ENCODE measurements at places on chromosomes 6 and 20.

DNA sequence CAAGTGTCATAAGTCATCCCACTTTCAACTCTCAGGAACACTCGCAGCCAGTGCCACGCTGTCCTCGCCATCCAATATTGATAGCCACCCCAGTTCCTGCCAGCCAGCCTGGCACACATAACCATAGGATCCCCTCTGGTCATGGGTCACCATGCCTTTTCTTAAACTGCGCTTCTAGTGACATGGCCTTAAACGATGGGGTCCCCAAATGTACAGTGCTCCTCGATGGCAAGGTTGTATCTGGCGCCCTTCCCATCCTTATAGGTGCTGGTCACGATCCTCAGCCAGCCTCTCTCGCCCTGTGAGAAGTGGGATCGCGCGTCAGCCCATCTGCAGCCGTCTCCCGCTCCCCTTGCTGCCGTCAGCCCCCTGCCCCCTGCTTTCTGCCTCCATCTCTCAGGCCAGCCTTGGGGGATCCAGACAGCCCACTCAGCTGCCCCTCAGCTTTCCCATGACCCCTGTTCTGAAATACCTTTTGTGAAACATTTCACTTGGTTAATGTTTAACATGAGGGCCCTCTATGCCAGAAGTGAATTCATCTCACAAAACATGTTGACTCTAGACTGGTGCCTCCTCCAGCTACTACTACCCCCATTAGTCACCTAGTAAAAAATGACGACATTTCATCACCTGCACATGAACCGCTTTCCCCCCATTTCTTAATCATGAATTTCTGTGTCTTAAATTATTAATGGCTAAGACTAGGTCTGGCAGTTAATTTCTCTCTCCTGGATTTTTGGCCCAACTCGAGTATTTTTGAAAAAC, 11.4 kb downstream of the CTSZ start:
- no peak for DNase-seq

DNA sequence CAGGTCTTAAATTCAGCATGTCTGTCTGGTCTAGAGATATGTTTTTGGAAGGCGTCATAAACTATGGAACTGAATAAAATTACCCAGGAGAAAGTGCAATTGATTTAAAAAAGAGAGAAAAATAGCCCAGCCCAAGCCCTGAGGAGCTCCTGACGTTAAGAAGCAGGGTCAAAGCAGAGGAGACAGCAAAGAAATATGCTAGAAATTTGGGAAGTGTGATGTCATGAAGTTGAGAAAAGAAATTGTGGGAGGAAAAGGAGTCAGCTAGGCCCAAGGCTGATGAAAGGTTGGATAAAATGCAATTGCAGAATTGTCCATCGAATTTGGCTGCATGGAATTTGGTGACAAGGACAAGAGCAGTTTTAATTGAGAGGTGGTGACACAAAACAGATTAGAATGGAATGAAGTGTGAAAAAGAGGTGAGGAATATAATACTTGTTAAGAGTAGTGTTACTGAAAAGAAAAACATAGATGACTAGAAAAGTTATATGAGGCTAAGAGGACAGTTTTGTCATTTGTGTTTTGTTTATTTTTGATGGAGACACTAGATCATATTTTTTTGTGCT, 381.6 kb downstream of the LAMA2 start:
- DNase-seq = no peak

DNA sequence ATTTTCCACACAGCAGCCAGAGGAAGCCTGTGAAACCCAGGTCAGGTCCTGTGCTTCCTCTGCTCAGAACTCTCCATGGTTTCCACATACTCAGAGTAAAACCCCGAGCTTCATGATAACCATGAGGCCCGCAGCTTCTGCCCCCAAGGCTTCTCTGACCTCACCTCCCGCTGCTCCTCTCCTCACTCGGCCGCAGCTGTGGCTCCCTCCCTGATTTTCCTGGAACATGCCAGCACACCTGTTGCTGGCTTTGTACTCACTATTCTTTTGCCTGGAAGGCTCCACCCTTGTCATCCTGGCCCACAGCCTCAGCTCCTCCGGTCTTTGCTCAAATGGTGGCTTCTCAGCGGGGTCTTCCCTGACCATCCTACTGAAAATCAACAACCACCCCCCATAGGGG, 341.7 kb downstream of the PREX1 start:
- DNase-seq = no peak

DNA sequence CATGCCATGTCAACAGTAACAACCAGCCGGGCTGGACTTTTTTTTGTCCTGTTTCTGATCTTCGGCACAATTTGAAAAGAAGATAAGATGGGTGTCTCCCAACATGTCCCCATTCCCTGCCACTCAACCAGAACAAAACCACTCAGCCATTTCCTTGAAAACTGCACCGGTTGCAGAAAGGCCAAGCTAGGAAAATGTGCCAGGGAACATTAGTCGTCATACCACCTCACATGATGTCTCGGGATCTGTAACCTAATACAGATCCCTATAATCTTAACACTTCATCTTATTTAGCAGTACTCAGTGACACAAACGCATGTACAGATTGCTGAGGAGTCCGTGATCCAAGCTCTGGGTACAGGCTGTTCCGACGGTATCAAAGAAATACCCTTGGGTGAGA, 46.5 kb downstream of the ALDH8A1 start:
- DNase-seq = no peak

- no peak for DNase-seq
Observed at GRCh38 chr6:129871221-129871620, 10.1 kb upstream of the TMEM244 start.

GRCh38 chr6:26017632-26017966, 55.0 kb downstream of the TRIM38 start:
- peak; percentile 20 for DNase-seq

DNA sequence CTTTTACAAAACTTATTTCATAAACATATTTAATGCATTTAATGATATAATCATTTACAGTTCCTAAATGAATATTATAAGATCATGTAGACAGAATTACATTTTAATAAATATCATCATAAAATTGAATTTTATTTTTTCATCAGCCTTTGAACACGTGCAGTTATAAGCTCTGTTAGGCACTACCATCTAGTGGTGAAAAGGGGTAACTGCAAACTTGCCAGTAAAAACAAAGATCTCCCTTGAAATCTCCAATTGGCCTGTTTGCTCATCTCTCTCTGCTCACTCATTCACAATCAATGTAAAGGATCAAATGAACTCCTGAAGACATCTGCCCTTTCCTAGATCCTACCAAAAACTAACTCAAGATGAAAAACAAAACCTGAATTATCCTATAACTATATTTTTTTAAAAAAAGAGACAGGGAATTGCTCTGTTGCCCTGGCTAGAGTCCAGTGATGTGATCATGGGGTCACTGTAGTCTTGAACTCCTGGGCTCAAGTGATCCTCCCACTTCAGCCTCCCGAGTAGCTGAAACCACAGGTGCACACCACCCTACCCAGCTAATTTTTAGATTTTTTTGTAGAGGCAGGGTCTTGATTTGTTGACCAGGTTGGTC, 31.7 kb downstream of the SAMHD1 start:
- DNase-seq = peak; percentile 69

DNA sequence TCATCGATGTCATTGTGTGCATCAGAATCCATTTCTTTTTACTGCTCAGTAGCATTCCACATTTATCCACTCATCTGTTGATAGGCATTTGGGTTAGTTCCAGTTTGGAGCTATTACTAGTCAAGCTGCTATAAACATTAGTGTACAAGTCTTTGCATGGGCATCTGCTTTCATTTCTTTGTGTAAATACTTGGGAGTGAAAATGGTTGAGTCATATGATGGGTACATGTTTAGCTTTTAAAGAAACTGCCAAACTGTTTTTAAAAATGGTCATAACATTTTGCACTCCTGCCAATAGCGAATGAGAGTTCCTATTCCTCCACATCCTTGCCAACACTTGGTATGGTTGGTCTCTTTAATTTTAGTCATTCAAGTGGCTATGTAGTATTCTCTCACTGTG, 21.2 kb upstream of the SLC22A2 start:
- no peak for DNase-seq
